ENCODE measurements at places on chromosomes 4 and X.

GRCh38 chrX:148928811-148929210 lies 428.4 kb downstream of the AFF2 start:
- DNase-seq, result no peak

DNA sequence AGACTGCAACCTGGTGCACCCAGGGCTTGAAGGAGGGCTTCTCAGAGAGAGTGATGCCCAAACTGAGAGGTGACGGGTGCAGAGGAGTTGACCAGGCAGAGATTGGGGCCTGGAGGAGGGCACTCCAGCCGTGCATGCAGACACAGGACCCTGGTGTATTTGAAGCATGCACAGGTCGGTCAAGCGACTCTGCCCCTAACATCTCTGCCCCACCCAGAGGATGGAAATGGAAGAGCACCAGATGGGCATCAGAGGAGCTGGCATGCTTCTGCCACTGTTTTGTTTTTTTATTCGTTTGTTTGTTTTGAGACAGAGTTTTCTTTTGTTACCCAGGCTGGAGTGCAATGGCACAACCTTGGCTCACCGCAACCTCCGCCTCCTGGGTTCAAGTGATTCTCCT lies 320.9 kb downstream of the EVC2 start:
- DNase-seq, result no peak

DNA sequence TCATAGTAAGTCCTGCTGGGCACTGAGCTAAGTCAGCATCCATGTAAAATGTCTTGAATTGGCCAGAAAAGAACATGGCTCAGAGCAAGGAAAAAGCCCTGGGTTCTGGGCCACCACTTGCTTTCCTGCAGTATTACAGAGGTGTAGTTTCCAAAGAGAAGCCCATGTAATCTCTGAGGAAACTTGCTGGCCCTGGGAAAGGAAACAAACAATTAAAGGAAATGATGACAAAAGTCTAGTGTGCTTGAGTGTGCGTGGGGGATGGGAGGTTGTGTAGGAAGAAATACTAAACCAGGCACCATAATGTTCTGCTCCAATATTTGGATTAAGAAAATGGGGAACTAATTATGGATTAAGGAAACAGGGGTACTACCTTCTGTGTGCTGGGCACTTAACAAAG lies 39.5 kb upstream of the SMIM10L2A start:
- DNase-seq, result no peak

DNA sequence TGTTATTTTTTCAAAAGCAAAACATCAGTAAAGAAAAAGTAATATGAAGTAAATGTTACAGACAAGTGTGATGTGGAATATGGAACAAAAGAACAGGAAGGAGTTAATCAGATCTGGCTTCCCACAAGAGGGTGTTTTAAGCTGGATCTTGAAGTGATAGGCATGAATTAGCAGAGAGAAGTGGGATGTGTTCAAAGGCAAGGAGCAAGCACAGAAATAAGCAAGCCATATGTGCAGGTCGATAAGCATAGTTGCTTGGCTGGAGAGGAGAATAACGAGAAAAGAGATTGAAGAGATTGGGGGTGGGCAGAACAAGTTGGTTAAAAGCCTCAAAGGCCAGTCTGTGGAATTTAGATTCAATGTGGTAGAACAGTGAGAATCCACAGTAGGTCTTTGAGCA lies 60.9 kb upstream of the PRPS1 start:
- no peak for DNase-seq

GRCh38 chr4:137156807-137157206 lies 375.5 kb downstream of the PCDH18 start:
- no peak for DNase-seq

DNA sequence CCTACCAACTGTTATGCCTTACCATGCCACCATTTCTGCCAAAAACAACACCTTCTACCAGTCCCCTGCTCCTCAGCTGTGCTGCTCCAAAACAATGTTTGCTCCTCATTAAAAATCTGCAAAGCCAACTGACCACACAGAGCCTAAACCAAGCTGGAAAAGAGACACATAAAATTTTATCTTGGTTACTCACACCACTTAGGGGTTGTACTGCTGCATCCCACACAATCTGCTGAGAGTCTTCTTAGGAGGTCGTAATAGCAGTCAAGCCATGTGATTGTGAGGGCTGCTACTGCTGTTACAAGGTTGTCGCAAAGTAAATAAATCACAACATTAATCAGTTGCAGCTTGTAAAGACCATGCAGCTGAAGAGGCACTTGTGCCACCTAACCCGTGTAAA lies 607.4 kb upstream of the FAM241A start:
- DNase-seq, result no peak

DNA sequence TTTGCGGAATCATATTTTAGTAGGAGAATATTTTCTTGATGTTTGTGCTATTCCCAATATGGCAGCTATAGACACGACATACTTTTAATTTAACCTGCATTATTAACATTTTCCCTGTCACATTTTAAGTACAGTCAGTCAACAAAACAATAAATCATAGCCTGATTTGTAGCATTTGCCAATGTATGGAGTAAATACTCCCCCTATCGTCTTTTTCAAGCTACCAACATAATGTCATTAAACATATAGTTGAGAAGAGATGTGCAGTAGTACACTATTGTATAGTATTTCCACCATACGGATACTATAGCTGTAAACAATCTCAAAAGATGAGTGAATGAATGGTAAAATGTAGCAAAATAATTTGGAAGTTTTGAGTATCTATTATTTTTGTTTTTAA lies 303.7 kb upstream of the MAGEB2 start:
- no peak for DNase-seq

GRCh38 chrX:37603938-37604409 lies 32.5 kb downstream of the LANCL3 start:
- no peak for DNase-seq

DNA sequence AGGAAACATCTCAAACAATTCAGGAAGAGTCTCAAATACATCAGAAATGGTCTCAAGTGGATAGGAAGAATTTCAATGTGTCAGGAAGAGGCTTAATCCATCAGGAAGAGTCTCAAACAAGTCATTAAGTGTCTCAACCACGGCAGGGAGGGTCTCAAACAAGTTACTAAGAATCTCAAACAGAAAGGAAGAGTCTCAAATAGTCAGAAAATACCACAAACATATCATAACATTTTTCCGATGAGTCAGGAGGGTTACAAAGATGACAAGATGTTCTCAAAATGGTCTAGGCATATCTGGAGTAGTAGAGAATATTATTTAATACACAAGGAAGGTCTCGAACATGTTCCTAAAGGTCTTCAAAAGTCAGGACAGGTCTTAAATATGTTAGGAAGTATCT lies 109.3 kb upstream of the USP9X start:
- DNase-seq, result no peak

DNA sequence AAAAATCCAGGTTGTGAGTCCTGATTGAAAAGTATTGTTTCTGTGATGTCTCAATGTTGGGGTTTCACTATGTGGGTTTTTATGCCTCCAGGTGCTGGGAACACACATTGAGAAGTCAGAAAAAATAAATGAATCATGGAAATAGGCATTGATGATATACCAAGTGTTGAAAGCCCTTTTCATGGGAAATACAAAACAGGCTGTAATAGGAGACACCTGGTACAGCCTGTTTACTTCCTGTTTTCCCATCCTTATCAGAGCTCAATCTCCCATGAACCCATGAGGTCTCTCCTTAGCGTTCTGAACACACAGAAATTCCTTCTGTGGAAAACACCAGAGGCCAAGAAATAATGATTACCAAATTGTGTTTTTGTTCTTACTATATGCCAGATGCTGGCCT lies 106.3 kb upstream of the BOD1L1 start:
- DNase-seq, result no peak

DNA sequence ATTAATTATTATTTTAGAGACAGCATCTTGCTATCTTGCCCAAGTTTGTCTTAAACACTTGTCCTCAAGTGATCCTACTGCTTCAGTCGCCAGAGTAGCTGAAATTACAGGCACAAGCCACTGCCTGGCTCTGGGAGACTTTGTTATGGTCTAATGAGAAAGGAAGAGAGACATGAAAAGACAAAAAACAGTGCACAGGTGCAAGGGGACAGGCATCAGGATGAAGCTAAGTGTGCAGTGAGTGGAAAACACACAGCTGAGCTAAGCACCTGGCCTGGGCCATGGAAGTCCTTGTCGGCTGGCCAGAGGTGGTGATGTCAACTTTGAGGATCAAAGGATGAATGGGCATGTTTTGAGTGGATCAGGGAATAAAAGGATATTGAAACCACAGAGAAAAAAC lies 102.7 kb downstream of the HS3ST1 start:
- no peak for DNase-seq

DNA sequence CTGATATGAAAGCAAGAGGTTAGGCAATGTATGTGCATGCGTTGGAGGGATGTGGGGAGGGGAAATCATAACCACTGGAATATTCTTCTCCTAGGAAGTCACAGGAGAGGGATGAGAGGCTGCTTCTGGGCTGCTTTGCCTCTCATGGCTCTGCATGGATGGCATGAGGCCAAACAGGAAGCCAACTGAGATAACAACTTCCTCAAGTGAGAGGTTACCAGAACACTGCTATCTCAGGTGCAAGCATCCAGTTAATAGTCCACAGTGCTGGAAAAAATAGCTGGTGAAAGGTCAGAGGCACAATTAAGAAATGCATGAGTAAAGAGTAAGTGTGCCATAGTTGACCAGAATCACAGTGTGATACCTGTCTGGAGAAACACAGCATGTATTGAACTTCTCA lies 113.3 kb downstream of the ELOVL6 start:
- DNase-seq, result no peak

DNA sequence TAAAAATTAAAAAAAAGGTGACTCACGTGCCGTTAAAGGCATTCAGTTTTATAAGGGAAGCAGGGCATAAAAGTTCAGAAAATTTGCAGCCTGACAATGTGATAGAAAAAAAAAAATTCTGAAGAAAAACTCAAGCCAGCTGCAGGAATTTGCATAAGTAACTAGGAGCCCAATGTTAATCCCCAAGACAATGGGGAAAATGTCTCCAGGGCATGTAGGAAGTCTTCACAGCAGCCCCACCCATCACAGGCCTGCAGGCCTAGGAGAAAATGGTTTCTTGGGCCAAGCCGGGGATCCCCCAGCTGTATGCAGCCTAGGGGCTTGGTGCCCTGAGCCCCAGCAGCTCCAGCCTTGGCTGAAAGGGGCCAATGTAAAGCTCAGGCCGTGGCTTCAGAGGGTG lies 31.2 kb downstream of the CHM start:
- DNase-seq, result no peak

GRCh38 chrX:9767375-9767774 lies 1.7 kb upstream of the GPR143 start:
- DNase-seq, result no peak
